GM12864 (cell line): ENCODE measurements at places on chromosomes 2 and 18.

DNA sequence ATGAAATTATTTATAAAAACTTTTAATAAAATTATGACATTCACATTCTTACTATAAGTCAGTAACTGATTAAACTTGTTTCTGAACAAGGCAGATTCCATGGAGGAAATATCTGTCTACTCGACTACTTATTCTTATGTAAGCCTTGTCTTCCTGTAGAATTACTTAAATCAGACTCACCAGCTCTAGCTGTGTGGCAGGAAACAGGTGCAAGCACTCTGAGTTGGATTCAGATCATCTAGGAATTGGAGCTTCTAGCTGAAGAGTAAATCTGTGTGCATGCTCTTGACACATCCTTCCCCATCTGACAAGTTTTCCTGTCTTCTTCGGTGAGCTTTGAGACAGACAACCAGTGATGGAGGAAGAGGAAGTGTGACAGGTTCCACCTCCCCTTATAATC, 284.7 kb downstream of the TRIB2 start:
- no peak for DNase-seq

DNA sequence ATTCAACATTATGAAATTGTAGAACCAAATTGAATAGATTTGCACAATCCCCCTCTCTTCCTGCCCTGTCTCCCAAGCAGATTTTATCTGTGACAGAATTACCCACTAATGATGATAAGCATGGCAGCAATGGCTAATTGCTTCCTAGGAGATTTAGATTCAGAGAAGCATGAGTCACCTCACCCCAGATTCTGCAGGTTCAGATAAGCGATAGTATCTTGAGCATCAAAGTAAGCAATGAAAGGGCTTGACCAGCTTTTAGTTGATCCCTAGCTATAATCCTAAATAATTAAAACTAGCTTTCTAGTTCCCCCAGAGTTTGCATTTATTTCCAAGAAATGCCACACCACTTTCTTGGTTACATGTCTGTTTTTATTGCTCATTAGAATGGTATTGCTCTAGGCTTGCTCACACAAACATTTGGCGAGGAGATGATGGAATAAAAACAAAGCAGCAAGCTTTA, 204.3 kb downstream of the GULP1 start:
- DNase-seq = no peak

- peak; percentile 80 for DNase-seq
These were observed 182.5 kb downstream of the PRKCE start for GRCh38 chr2:45833968-45834344.

GRCh38 chr2:31810200-31810917, 200.4 kb downstream of the MEMO1 start:
- no peak for DNase-seq

GRCh38 chr18:13151656-13152055, 66.9 kb upstream of the LDLRAD4 start:
- DNase-seq = no peak

DNA sequence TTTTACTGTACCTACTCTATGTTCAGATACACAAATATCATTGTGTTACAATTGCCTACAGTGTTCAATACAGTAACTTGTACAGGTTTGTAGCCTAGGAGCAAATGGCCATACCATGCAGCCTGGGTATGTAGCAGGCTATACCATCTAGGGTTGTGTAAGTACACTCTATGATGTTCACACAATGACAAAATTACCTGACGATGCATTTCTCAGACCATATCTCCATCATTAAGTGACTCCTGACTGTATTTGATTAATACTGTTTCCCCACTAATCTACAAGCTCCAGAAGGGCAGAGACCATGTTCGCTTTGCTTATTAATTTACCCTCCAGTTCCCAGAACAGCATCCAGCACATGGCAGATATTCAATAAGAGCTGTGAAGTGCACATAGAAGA, 372.2 kb downstream of the METTL4 start:
- DNase-seq = no peak

- no peak for DNase-seq
These were observed 31.2 kb upstream of the SLC66A3 start for GRCh38 chr2:11123856-11124759.

GRCh38 chr2:2158915-2159314, 172.2 kb downstream of the MYT1L start:
- DNase-seq = no peak

GRCh38 chr2:183505911-183506310, 381.7 kb downstream of the NUP35 start:
- DNase-seq = peak; percentile 7

DNA sequence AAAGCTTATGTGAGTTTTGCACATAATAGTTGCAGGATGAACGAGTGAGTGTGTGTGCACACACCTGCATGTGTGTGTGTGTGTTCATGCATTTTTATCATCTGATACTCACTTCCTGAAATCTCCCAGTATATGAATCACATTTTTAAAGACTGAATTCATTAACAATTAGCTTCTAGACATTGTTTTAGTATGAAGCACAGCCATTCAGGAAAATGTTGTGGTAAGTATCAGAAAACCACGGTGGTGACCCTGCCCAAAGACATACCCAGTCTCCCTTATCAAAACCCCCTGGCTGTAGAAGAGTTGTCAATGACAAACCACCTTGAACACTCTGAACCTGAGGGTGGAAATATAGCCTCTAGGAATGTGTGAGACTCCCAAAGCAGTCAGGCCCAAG, 220.8 kb downstream of the ALK start:
- no peak for DNase-seq

DNA sequence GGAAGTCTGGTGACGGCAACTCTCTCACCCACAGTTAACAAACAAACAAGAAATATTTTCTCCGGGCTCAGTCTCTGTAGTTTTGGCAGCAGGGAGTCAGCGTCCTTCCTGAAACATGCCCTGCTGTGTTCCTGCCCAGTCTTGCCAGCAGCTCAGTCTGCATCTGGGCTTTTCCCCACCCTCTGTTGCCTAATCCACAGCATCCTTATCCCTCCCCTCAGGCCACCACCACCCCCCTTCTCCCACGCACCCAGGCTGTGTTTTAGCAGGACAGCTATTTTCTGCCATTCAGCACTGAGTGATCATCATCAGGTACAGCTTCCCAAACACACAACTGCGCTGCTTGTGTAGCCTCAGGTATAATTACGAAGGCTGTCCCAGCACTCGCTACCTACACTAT, 168.2 kb downstream of the DPP10 start:
- no peak for DNase-seq

GRCh38 chr2:233384811-233385488, 30.7 kb downstream of the DGKD start:
- no peak for DNase-seq

DNA sequence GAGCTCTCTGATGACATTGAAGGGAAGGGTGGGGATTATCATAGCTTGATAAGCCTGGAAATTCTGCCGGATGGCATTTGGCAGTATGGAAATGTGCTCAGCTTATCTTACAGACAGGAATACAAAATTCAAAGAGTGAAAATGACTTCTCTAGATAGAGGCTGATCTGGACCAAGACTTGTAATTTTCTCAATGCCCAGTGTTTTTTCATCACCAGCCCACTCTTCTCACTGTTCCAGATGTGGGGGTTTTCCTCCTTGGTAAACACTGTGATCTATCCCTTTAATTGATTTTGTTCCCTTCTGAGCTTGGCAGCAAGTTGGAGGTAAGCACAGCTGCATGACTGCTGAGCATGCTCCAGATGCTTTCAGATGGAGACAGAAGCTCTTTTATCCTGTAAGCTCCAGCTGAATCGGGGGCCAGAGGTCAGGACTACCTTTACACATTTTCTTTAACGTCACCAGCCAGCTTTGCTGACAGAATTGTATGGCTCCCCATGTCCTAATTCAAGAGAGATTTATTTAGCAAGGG, 287.4 kb upstream of the TCF4 start:
- DNase-seq = no peak

DNA sequence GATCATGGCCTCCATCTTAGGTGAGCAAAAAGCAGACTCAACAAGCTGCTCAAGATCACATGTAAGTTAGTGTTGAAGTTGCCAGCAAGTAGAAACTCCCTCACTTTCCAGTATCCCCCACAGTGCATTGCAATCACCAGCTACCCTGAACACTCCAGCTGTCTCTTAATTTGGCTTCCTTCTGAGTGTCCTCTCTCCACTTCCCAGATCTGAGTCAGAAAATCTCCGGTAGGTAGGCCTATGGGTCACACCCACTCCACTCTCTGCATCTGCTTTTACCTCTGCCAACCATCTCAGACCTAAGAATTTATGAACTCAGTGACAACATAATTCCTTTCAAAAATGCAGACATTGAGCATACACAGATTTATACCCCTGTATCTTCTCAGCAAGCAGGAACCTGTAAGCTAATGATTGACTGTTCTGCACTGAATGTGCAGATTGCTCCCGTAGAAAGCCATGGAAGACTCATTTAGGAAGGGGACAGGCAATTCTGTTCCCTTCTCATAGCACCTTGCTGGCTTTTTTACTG, 656.9 kb downstream of the EPHA4 start:
- no peak for DNase-seq

DNA sequence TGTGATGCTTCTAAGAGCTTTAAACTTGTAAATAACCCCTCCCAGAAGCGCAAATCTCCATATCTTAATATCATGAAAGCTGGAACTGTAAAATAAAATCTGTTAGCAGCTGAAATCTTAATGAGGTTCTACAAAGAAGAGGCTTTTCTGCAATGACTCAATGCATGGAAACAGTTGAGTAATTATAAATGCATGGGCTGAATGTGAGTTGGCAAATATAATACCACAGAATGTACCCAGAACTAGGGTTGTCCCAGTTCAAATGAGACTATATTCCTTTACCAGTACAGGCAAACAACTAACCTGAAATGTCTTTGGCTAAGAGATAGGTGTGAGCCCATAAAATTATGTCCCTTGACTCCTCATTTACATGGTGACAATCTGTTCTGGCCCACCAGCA, 52.9 kb downstream of the SATB2 start:
- no peak for DNase-seq
